ENCODE measurements at places on chromosomes 4 and X.
A peak's percentile ranks its signal among the peaks of the same experiment; 100 is the strongest.

DNA sequence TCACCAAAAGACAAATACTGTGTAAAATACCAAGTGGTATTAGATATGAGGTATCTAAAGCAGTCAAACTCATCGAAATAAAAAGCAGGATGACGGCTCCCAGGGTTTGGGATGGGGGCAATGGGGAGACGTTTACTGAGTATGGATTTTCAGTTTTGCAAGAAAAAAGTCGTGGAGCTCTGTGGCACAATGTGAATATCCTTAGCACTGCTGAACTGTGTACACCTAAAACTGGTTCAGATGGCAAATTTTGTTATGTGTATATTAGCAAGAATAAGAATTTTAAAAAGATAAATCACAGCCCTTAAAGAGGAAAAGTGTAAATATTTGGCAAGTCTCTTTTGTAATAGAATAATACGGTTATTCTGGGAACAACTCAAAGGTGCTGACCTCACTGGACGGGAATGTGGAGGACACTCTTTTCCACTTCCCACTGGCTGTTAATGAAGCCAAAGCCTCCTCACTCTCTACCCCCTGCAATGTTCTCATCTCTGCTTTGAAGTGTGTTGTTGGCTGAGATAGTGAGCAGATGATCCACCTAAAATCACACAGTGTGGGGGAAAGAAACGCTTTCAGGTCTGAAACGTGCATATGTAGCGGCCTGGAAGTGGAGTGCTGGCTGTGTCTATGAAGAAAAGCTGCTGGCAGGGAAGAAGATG, 49.2 kb downstream of the SEL1L3 start:
- no peak for DNase-seq

- DNase-seq, result no peak
These were observed 58.5 kb upstream of the NUDT6 start for GRCh38 chr4:122980860-122981259.

DNA sequence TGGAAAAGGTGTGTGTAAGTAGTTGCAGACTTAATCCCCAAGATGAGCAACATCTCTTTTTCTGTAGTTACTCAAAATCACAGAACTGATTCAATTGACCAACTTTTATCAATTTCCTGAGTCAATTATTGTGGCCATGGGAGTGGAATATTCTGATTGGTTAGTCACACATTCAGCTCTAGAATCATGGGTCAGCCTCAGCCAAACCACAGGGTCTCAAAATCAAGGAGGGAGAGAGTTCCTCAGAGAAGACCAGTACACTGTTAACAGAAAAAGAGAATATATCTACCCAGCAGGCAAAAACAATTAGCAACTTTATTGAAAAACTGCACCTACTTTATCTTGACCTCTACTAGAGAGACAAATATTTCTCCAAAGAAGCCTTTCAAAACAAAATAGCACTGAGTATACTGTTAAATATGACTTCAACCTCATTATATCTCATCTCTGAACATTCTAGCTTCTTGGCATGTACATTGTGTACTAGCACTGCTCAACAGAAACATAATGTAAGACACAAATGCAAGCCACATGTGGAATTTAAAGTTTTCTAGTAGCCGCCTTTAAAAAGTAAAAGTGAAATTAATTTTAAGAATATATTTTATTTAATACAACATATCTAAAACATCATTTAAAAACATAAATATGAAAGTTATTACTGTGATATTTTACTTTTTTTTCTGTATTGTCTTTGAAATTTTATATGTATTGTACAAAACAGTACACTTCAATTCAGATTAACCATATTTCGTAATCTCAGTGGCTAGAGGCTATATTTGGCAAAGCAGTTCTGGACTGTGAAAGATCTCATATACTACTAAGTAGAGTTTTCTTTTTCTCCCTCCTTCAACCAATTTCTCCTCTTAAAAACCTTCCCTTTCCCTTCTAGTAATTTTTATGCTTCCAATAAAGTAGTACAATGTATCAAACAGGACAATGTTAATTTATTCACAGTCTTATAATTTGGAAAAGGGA, 11.8 kb upstream of the LCORL start:
- DNase-seq, result no peak

DNA sequence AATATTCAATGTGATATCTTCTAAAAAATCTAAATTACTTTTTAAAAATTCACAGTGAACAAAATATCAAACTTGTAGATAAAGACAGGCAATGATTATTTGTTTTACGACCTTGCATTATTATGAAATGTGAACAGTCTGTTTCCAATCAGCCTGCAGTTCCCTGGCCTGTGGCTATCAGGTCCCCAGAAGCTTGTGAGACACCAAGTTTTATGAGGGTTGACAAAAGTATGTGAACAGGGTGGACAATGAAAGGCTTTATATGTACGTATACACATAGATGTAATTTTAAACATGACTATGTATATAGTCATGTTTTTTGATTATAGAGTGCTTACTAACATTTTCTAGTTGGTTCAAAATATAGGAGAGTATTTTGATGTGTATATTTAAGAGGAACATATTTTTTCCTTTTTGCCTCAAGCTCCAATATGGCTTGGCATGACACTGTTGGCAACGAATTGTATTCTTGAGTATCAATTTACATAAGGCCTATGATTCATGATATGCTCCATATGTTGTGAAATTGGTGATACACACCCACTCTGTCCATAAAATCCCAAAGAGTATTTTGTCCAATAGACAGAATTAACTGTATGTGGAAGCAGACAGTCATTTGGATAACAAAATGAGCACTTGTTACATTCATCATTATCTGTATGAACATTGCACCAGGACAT, 55.7 kb downstream of the BTC start:
- no peak for DNase-seq

- peak; percentile 14 for DNase-seq
These were observed 90.6 kb downstream of the LRP2BP start for GRCh38 chr4:185304944-185305690.

GRCh38 chr4:10947898-10948297, 263.3 kb upstream of the CLNK start:
- DNase-seq, result no peak

DNA sequence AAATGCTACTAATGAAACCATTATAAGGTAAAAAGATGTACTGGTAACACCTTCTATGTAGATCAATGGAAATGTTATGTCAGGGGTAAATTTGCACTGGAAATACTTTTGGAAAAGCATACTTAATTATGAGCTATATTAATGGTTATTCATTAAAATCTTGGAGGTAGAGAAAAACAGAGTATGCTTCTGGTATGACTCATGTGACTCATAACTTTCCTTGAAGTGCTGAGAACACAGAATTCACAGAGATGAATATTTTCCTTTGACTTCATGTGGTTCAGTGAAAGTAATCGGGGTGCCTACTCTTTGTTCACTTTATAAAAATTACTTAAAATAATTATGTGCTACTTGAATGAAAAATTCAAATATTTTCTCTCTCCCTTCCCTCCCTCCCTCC, 254.2 kb downstream of the KCTD8 start:
- no peak for DNase-seq

DNA sequence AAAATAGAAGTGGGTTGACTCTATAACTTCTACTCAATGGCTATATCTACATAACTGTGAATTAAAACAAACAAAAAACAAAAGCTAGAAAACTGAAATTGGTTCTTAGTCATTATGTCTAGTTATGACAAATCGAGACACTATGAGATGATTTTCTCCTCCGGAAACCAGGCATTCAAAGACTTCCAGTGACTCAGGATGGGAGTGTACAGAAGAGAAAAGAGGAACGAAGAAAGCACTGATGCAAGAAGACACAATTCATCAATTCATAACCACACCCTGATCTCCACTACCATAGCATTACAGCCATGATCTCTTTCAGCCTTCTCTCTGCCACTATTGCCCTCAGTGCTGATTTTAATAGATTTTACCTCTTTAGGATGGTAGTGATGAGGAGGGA, 253.6 kb downstream of the CBLL2 start:
- no peak for DNase-seq

DNA sequence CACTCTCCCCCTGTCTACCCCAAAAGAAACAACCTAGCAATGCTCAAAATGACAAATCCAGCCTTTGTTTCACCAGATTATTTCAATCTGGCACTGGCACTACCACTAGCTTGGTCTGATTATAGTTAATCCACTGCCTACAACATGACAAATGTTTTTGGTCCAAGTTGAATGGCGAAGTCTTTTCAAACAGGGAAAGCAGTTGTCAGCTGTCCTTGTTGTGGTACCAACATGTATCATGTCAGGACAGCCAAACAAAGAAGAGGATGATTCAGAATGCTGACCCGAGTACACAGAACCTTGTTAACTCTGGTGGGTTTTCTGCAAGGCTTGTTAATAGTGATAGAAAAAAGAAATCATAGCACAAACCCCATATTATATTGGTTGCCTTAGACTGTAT, 160.8 kb upstream of the ANK2 start:
- no peak for DNase-seq

- DNase-seq, result no peak
These were observed at the start of gene FAM13A for GRCh38 chr4:89056953-89057398. Gene FAM13A, minus strand, starts transcription at chr4:89057185. Its CDS starts 221 bp downstream, at chr4:89056964.

DNA sequence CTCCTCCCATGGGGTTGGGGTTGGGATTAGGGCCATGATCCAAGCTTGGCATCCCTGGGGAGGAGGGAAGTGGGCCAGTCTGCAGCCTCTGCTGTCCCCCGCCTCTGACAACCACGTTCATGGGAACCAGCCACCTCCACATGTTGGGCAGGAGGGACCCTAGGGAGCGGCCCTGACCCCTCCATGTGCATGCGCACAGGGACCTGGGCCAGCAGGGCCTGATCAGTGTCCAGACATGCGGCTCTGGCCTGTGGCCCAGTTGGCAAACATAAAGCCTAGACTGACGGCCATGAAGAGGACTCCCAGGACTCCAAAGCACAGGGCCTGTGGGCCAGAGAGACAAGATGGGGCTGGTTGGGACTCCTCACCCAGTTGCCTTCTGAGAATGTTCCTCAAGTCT, 11.3 kb downstream of the SLC38A5 start:
- DNase-seq, result no peak

DNA sequence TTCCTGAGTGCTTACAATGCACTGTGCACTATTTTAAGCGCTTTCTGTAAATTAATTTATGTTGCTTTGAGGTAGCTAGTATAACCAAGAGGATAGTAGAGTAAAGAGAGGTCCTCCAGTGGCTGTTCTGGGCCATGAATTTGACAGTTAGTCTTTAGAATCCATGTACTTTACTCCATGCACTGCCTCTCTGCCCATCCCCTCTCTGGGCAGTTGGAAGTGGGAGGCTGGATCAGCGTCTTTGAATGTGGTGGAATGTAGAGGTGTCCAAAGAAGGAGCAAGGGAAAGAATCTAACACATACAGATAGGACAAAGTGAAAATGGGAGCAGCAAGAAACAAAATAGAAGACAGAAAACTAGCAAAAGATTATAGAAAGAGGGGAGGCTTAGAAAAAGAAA, 712.6 kb downstream of the GRID2 start:
- no peak for DNase-seq

DNA sequence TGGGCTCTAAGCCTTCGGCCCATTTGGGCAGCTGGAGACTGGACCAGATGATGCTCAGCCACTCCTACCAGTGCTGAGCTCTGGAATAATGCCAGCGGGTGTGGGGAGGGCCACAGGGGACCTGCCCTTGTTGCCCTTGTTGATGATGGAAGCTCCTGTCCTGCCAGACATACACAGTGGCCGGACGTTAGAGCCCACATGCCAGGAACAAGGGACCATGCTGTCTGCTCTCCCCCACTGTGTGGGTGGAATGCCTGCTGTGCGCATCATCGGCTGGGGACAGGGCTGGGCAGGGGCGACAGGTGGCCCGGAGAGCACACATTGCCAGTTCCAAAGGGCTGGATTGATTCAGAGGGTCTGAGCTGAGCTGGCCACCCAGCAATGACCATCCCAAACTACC, 2.0 kb downstream of the ABLIM2 start:
- no peak for DNase-seq

DNA sequence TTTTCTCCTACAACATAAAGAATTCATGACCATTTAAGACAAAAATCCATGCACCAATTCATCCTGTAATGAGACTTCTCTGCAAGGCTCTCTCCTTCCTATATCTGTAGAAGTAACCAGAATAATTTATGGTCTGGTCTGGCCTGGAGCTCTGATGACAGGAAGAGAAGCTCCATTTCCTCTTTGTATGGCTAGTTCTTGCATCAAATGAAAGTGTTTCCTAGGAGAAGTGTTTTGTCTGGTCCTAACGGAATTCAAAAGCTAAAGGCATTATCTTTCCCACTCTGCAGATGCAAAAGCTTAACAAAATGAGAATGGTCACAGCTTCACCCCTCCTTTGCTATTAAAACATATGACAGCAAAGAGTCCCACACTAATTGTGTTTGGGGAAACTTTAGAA, 55.1 kb downstream of the SPATA18 start:
- DNase-seq, result no peak

DNA sequence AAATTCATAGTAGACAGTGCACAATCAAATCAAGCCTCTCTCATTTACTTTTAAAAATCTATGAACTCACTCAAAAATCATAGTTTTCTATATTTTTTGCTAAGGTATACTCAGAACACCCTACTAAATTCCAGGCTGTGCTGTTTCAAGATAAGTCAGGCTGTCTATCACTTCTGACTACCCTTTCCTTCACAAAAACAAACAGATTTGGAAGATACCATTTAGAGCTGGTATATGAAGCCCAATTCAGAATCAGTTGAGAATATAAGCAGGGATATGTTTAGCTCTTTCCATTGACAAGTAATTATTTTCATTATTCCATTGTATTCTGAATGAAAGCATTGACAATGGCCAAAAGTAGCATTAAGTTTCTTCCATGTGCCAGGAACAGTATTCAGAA, 53.1 kb downstream of the CXCL1 start:
- no peak for DNase-seq

DNA sequence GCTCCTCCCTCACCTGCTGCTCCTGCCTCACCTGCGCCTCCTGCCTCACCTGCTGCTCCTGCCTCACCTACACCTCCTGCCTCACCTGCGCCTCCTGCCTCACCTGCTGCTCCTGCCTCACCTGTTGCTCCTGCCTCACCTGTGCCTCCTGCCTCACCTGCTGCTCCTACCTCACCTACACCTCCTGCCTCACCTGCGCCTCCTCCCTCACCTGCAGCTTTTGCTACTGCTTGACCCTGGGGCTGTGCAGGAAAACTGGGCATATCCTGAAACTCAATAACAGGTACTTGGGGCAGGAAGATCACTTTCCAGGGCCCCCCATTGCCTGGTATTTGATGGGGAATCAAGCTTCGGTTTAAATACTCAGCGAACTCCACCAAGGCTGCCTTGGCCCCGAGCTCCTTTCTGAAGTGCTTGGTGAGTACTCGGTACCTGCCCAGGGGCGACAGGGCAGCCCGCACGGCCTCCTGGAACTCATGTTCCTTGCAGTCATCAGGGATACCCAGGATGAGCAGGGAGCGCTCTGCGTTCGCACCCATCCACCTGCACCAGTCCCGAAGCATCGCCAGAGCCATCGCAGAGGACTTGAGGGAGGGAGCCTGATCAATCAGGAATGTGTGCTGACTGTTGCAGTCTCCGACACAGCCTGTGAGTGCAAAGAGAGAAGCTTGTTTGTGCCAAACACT, 2.7 kb downstream of the PNMA6E start:
- no peak for DNase-seq
